Cortex of kidney (tissue), 1 donor: ENCODE measurements at places on chromosomes 7 and 10.

DNA sequence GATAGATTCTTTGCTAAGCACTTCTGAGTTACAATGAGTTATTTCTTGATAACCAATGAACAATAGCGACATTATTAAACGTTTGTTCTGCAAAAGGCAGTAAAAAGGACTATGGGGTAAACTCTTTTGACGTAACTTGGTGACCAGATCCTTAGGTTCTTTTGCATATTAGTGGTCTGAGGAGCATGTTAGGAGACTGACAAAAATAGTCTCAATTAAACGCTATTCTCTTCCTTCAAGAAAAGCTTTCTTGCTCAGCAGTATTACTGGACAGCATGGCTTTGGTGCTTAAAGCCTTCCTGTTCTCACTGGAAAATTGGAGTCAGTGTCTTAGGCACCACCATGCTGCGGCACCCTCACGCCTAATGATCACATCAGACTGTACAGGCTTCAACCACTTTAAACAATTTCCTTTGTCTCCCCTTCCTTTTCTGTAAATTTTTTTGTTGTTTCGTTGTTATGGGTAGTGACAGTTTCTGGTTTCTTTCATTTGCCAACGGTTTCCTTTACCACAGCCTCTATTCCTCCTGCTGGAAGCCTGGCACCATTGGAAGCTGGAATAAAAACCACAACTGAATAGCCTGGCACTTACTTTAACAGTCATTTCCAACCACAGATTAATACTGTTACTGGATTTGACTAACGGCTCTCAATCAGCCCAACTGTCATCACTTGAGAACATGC, 49.2 kb upstream of the FAM133B start:
- no peak for DNase-seq

DNA sequence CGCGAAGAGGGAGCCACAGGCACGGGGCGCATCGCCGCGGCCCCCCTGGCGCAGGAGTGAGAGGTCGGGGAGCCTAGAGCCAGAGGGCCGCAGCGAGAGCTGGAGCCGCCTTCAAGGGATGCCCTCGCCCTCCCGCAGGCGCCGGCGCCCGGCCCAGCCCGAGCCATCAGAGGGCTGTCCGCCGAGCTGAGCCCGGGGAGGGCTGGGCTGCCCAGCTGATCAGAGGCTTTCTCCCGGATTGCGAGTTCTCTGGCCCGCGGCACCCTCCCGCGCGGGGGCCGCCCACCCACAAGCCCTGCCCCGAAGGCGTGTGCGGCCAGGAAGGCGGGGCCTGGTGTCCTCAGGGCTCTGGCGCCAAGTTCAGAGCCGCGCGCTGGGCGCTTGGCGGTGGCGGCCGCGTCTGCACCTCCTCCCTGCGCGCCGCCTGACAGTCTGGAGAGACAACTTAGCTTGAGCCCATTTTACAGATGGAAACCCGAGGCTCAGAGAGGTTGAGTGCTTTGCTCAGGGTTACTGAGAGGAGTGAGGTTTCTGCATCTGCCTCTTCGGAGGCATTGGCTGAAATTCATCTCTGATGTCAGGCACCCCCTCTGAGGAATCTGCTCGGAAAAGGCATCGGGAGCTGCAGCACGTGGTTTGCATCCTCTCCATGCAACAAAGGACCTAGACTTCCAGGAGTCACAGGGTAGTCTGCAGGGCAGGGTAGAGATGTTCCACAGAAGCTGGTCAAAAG, 3.8 kb upstream of the ANTXRL start:
- no peak for DNase-seq

GRCh38 chr10:3865565-3865964, 80.6 kb upstream of the KLF6 start:
- no peak for DNase-seq

- DNase-seq, result no peak
Observed at GRCh38 chr10:123470336-123470921, 195.7 kb upstream of the GPR26 start.

GRCh38 chr7:140223515-140224221, 46.9 kb upstream of the KDM7A start:
- DNase-seq, result no peak

GRCh38 chr10:132607961-132608495, 70.4 kb downstream of the INPP5A start:
- DNase-seq, result no peak

DNA sequence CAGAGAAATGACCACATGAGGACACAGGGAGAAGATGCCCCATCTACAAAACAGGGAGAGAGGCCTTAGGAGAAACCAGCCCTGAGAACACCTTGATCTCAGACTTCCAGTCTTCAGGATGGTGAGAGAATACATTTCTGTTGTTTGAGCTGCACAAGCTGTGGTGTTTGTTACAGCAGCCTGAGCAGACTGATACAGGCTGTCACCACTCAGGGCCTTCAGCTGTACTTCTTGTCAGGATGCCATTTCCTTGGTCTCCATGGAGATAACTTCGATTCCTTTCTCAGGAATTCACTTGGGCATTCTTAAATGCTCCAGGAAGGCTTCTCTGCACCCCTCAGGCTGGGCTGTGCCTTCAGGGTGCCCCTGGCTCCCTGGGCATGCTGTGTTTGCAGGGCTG, 85.7 kb upstream of the IGFBP3 start:
- no peak for DNase-seq

DNA sequence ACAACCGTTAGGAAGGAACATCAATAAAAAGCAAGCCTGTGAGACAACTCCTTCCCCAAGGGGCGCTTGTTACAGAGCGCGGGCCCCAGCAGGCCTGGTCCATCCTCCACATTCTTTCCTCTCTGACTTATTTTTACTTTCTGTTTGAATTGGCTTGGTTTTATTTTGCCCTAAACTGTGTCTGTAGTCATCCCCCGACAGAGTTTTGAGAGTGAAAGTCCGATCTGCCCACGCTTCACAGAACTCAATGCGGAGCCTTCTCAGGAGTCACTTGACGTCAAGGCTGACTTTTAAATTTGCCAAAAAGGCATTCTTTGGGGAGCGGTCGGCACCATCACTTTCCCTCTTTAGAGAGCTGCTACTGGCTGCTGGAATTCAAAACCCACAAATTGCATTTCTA, 150.1 kb upstream of the KLF6 start:
- no peak for DNase-seq

DNA sequence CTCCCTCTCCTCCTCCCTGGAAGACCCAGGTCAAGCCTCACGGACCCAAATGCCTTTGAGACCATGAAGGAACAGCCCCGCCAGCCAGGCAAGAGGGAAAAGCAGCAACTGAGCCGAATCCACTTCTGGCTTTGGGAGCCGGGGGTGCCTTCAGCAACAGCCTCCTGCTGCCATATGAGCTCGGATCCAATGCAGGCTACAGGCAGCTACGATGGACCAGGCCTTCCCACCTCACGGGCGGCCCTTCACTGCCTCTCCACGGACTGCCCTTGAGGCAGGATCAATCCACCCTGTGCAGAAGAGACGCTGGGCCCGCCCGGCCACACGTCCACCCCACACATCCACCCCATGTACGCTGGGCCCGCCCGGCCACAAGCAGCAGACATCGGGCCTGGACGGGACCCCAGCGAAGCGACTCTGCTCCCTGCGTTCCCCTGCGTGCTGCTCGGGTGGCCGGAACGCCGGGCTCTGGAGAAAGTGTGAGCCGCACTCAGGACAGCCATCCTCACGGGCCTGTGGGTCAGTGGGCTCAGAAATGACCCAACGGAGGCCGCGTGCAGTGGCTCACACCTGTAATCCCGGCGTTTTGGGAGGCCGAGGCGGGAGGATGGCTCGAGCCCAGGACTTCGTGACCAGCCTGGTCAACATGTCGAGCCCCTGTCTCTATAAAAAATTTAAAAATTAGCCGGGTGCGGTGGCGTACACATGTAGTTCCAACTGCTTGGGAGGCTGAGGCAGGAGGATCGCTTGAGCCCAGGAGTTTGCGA, 82.0 kb downstream of the FOXL3 start:
- no peak for DNase-seq

DNA sequence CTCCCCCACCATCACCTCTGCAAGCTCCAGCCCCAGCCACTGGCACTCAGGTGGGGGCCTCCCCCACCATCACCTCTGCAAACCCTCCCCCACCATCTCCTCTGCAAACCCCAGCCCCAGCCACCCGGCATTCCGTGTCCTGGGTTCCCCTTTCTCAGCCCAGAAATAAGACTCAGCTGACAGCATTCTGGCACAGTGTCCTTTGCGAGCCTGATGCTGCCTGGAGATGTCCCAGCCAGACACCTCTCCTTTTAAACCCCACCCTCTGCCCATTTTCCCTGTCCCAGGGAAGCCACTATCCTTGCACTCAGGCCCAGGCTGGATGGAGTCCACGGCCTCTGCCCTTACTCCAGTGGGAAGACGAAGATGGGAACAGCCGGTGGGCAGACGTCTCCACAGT, 49.8 kb downstream of the ELFN1 start:
- no peak for DNase-seq

- no peak for DNase-seq
Observed at GRCh38 chr10:114188001-114188400, 8.8 kb downstream of the TDRD1 start.

- no peak for DNase-seq
Observed at GRCh38 chr10:55793024-55793423, 568.0 kb downstream of the ZWINT start.

DNA sequence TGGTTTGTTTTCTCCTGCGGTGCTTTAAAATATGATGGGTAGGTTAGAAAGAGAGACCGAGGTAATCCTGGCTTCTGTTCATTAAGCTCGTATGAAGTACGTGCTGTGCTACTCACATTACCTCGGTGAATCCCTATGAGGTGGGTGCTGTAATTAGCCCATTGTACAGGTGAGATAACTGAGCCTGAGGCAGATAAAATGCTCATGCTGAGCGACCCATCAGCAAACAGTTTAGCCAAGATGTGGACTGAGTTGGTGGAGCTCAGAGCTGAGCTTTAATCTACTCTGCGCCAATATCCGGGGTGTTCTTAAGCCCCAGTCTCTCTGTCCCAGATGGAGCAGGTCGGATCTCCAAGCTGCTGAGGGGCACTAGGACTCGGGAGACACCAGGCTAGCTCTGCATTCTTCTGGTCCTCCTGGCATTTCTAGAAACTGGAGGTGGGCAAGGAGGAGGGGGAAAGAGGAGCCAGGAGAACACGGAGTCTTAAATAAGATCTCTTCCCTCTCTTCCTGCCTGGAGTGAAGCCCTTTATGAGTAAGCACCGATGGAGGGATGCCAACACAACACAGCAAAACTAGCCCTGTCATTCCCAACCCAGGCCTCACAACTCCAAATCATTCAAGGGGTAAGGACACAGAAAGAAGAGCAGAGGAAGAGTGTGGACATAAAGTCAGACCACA, 458.5 kb downstream of the KCNMA1 start:
- DNase-seq, result no peak

DNA sequence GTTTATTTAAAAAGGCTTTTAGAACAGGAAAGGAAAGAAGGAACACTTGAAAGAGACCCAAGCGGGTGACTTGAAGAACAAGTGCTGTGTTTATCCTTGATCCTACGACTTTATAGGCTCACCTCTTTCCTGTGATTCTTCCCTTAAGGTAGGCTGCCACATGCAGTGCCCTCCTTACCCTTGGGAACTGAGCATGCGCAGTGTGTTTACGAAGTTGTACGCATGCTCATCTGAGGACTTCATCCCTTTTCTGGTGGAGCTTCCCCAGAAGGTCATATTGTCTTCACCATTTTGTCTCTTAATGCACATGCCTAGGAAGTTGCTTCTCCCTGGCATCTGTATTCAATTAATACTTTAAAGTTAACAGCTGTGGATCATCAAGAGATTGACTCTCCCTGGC, 49.9 kb upstream of the VOPP1 start:
- DNase-seq, result no peak
